ENCODE measurements at places on chromosomes 13 and 19.

DNA sequence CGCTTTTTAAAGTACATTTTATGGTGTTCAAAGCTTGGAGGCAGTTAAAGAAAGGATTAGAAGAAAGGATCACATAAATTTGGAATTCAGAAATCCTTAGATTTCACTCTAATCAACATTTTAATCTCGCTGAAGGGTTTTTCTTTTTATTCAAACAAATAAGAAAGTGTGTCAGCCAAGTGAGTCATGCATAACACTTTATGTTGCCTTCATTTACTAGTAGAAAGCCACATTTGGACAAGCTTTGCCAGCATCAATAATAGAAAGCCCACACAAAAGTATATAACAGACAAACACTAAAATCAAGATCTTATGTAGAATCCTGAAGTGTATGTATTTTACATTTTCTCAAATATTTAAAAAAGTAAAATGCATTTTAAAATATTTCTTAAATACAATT is 154.9 kb upstream of the TRPC4 start:
- DNase-seq = no peak

GRCh38 chr13:26980099-26981031 is 191.2 kb downstream of the USP12 start:
- no peak for DNase-seq

DNA sequence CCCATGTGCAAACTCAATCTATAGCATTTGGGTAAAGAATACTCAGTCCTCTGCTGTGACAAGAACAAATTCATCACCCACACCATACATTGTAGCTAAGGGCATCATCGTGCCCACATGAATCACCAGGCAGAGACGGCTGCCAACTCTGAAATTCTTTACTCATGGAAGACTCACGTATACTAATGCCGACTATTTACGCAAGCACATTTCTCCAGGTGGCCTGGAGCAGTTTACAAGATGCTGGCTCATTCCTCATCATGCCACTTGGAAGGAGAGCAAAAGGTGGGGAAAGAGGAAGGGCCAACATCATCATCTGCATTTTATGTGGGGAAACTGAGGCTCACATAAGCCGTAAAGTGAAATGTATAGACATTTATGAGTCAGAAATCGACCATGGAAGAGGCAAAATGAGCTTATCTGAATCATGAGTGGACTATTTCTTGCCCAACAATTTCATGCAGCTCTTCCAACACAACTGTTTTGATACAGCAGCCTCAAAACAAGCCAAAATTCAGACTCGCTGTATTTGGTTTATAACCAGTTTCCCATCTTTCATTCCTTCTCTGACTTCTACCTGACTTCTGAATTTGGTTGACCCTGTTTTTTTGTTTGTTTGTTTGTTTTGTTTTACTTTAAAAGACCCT is 213.9 kb upstream of the SERP2 start:
- DNase-seq = no peak

DNA sequence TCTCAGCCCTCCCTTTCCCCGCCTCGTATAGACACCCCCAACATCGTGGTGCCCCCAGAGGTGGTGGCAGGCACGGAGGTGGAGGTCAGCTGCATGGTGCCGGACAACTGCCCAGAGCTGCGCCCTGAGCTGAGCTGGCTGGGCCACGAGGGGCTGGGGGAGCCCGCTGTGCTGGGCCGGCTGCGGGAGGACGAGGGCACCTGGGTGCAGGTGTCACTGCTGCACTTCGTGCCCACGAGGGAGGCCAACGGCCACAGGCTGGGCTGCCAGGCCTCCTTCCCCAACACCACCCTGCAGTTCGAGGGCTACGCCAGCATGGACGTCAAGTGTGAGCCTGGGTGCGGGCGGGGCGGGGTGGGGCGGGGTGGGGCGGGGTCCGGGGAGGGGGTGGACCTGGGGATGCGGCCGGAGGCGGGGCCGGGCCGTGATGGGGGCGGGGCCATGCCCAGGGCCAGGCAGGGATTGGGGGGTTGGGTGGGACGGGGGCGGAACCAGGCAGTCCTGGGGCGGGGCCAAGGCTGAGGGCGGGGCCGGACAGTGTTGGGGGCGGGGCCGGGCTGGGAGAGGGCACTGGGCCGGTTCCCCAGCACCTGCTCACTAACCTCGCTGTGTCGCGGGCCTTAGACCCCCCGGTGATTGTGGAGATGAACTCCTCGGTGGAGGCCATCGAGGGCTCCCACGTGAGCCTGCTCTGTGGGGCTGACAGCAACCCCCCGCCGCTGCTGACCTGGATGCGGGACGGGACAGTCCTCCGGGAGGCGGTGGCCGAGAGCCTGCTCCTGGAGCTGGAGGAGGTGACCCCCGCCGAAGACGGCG is 7.8 kb downstream of the MAG start:
- no peak for DNase-seq

- no peak for DNase-seq
Observed at GRCh38 chr13:90502153-90502552, 845.3 kb upstream of the MIR17HG start.

DNA sequence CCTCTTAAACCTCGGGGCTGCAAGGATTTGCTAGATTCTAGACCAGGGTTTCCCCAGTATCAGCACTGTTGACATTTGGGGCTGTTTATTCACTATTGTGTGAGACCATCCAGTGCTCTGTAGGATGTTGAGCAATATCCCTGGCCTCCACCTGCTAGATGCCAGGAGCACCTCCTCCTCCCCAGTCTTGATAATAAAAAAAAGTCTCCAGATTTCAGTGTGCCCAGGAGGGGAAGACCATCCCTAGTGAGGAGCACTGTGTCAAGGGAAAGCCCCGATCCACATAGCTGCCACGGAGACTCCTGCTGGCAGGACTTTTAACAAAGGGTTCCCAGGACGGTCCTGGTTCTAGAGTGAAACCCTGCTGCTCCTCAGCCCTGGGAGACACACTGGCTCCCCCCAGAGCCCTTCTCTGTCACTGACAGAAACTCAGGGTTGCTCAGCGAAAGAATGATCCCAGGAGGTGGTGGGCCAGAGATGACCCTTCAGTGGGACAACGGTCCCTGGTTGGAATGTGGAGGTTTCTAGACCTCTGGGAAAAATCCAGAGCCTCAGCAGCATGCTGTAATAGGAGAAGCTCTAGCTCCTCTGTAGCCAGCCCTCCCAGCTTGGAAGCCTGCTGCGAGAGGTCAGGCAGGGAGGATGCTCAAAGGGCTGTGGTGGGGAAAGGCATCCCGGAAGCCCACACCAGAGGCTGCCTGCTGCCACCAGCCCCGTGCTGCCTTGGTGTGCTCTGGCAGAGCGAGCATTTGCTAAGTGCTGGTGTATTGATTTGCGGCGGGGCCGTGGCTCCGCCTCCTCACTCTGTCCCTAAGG is 20.3 kb downstream of the LYL1 start:
- no peak for DNase-seq
